ENCODE measurements at places on chromosomes 1 and 21.

DNA sequence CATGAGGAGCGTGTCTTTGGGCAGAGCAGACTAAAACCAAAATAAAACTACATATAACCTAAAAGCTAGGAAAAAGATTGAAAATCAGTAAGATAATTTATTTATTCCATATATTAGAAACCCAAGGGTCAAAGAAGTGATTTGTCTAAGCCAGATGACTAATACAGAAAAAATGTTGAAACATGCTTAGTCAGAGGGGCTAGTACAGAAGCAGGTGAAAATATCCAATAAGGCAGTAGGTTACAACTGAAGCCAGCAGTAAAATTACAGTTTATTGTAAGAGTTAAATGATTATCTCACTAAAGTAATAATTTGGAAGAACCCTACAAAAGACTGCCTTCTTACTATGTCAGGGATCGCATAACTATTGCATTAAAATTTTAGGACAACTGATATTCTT lies 1190.9 kb upstream of the PRMT6 start:
- DNase-seq, result no peak

DNA sequence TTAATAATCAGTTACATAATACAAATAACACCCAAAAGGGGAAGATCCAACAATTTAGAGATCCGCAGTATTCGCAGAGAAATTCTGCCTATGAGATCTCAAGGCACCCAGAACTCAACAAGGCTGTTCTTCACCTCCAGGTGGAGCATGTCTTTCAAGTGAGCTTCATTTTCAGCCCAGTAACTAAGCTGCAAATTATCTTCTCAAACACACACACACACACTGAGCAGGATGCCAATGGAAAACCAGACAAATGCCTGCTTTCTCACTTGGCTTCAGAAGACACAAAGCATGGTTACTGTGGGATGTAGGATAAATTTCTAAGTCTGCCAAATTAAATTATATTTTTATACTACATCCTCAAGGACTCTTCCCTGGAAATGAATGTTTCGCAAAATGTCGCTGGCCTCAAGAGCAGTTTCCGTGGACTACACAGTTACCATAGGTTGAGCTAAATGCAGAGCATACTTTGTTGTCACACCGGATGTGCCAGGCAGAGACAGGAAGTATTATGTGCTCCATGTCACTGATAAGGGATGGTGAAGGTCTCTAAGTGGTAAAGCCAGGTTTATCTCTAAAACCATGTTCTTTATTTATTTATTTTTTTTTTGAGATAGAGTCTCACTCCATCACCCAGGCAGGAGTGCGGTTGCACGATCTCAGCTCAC lies 30.3 kb downstream of the UBR4 start:
- DNase-seq, result peak; percentile 3

GRCh38 chr1:199474738-199475137 lies 552.8 kb upstream of the NR5A2 start:
- no peak for DNase-seq

- DNase-seq, result no peak
Observed at GRCh38 chr1:115193046-115193828, 103.9 kb upstream of the TSPAN2 start.

DNA sequence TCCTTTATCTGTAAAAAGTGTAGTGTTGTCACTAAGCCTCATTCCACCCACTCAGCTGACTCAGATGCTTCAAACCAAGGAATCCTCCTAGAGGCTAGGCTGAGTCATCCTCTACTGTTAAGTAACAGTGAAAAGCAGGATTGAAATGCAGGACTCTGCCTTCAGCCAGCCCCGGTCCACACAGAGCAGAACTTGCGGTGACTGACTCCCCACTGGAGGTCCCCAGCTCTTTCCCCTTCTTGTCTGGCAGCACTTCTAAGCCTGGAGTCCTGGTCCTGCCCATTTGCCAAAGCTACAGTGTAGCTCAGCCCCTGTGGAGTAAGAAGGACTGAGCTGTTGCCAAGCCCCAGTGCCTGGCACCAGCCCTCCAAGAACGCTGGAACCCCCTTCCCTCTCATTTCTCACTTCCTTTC lies 1.7 kb downstream of the RAB7B start:
- no peak for DNase-seq

DNA sequence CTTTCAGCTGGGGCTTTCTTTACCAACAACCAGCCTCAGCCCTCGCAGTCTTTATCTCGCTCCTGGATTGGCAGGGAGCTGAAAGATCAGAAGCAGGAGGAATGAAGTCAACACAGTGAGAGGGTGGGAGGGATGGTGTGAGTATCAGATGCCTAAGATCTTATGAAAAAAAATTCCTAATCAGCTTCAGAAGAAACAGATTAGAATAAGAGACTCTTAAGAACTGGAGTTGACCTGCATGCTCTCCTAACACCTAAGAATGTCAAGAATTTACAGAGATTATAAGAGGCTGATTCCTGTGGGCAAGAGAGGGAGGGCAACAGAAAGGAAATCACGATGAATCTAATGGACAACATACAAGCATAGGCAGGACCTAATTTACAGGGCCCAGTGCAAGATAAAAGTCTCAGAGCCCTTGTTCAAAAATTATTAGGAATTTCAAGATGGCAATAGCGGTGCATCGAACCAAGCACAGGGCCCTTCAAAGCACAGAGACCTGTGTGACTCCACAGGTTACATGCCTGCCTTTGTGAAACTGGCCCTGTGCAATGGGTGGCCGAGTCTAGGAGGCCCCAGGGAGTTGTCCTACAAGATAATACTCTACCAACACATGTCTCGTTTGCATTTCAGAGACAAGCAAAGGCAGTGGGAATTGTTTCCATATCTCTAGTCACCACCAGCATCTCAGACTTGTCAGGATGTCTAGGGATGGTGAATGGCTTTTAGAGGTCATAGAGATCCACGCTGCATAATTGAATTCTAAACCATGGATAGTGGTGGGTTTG lies 65.3 kb upstream of the PPP2R5A start:
- DNase-seq, result no peak

DNA sequence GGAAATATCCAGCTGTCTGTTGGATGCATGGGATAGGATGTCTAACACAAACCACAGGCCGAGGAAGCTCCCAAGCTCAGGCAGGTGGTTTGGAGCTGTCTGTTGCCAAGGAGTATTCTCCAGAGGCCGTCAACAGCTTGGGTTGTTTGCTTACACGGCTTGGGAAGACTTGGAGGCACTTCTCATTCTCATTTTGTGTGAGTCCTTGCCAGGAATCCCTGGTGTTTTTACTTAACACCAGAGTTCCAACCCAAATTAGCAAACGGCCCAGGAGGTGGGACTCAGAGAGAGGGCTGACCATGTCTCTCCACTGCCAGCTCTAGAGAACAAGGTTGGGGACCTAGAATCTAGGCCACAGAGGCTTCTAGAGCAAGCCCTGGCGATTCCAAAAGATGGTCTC lies 72.7 kb upstream of the FAM20B start:
- DNase-seq, result peak; percentile 31

GRCh38 chr1:208767816-208768215 lies 523.6 kb upstream of the PLXNA2 start:
- DNase-seq, result no peak

DNA sequence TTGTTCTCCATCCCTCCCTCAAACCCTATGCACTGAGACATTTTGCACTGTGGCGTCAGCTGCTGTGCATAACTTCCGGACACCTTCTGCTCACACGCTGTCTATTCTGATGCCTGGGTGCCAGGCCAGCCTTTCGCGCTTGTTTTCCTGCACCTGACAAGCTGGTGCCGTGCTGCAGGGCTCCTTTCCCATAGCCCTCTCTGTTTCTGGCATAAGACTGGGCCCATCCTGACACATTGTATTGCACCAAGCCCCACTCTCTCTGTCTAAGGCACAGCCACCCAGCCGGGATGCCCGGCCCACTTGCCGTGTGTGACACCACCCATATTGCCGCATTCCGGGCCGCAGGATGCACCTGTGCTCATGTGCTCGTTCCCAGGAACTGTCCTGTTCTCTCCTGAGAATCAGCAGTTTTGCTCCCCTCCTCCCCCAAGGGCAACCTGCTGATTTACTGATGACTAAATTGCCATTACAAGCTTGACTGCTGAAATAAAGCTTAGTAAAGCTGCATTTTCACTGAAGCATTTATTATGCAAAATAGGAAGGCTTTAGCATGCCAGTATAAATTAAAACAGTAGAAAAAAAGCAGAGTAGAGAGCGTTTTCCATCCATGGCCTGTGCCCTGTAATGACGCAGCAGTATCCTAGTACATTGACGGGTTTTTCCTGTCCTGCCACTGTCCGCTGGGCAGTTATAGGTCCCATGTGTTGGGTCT lies 88.0 kb downstream of the CD247 start:
- DNase-seq, result no peak

DNA sequence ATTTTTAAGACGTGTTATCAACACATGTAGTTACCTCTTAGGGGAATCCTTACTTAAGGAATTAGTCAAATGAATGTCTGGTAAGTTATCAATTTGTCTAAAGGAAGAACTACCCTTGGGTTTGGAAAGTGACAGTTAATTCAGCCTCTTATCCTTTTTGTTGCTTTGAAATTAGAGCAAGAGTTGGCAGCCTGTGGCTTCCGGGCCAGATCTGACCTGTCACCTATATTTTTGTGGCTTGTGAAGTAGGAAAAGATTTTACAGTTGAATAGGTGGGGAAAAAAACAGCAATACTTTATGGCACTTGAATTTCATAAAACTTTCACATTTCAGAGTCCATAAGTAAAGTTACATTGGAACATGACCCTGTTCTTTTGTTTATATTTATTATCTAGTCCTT lies 5.5 kb downstream of the MRPS6 start:
- no peak for DNase-seq

GRCh38 chr1:24870551-24871195 lies 59.4 kb downstream of the RUNX3 start:
- no peak for DNase-seq

- DNase-seq, result no peak
Observed at GRCh38 chr21:28986677-28987076, 6.0 kb downstream of the LTN1 start.

DNA sequence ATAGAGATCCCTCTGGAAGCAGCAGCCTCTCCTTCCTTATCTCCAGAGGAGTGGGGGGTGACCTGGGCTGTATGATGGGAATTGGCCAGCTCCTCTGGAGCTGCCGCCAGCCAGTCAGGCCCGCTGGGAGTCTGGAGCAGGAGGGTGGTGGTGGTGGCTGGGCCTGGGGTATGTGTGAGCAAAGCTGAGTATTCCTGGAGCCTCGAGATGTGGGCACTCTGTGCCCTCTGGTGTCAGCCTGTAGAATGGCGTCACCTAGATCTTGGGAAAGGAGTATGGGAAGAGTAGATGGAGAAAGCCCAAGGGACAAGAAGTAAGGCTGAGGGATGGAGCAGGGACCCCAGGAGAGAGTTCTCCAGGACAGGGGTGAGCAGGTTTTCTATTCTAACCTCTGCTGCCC lies 16.0 kb downstream of the VANGL2 start:
- DNase-seq, result peak; percentile 15

DNA sequence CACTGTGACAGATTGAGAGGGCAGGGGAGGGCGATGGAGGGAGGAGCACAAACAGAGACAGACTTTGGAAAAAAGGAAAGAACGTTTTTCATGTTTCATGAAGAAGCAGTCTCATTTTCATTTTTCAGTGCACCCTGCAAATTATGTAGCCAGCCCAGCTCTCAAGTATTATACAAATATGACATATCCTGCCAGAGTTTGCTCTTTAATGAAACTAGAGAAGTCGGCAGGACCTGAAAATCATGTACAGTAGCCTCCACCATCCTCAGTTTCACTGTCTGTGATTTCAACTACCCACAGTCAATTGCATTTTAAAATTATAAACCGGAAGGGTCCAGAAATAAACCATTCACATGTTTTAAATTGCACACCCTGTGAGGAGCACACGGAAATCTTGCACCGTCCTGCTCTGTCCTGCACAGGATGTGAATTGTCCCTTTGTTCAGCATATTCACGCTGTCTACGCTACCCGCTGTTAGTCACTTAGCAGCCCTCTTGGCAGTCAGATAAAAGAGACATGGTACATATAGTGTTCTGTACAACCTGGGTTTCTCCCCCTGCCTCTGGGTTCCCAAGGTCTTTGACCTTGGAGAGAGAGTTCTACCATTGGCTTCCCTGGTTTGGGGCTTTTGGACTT lies 13.6 kb upstream of the ADARB1 start:
- DNase-seq, result no peak

- no peak for DNase-seq
Observed at GRCh38 chr21:26826801-26827200, 18.4 kb downstream of the ADAMTS1 start.

GRCh38 chr1:197021716-197022115 lies 44.4 kb downstream of the CFHR5 start:
- DNase-seq, result no peak

GRCh38 chr1:8733484-8733883 lies 84.0 kb downstream of the RERE start:
- DNase-seq, result no peak

All from COR-L47 (cell line).